ENCODE measurements at places on chromosomes 4 and X. TPM values are rescaled to one million over a fixed set of nuclear protein-coding genes. Genes with fewer than 3 reads are reported as not detected.

GRCh38 chrX:104659005-104659744 is 93.2 kb downstream of the IL1RAPL2 start:
- no peak for DNase-seq

The IL2RG gene
- 1.2 TPM for polyA plus RNA-seq

- DNase-seq = no peak
Observed at GRCh38 chr4:5474756-5475155, 233.6 kb downstream of the EVC2 start.

- no peak for DNase-seq
Observed at GRCh38 chr4:36286481-36286871, 5.1 kb downstream of the DTHD1 start.

GRCh38 chrX:11081511-11081910 is 29.6 kb upstream of the HCCS start:
- DNase-seq = no peak

DNA sequence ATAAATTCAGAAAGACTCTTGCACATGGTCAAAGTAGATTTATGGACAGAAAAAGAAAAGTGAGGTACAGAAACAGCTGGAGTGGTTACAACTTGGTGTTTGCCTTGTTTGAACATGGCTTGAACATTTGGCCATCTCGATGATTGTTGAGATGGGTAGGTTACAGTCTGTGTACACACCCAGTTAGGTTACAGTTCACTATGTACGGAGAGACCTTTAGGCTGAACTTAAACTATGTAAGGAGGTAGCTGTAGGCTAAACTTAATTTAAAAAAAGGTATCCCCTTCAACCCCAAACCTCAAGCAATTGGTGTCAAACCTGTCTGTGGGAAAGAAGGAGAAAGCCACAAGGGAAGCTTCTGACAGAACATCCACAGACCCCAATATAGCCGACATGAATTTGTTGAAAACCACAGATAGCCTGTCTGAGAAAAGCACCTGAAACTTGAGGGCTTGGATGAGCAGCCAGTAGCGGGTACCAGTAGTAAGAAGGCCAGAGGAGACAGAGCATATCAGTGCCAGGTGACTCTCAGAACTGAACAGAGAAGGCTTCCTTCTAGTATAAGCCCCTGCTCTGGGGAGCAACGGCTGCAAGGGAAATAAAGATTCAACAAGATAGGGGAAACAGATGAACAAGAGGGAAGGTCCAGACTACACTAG is 247.9 kb upstream of the GALNTL6 start:
- DNase-seq = no peak

DNA sequence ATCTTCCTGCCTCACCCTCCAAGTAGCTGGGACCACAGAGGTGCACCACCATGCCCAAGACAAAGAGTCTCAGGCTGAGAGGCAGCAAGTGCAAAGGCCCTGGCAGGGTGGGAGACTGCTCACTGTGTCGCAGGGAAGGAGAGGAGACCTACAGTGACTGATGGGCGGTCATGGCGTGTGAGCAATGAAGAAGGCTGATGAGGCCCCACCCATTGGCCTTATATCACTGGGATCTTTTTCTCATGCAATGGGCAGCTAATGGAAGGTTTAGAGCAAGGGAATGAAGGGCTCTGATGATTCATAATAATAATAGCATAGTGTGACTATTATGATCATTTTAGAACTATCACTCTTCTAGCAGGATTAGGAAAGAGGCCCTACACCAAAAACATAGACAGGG is 20.9 kb downstream of the FAM9C start:
- DNase-seq = no peak

The SUPT20HL2 gene
- not detected for polyA plus RNA-seq

GRCh38 chrX:154840856-154841255 is 6.4 kb upstream of the SMIM9 start:
- peak; percentile 6 for DNase-seq

DNA sequence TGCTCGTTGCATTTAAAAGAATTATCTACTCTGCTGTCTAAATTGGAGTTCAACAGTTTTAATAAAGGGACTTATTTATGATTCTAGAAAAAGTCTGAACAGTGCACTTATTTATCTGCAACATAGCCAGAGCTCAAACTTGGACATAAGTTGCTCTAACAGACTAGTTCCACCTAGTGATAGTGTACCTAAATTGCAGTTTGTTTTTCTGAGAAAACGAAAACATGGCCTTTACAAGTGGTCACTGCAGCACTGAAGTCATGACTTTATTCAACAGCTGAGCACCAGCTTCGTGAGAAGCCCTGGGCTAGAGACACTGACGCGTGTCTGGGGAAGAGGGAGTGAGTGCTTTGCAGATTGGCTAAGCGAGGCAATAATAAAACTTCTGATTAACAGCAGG is 77.3 kb upstream of the IGSF1 start:
- DNase-seq = no peak

- no peak for DNase-seq
Observed at GRCh38 chr4:91837608-91838029, 466.1 kb upstream of the GRID2 start.

DNA sequence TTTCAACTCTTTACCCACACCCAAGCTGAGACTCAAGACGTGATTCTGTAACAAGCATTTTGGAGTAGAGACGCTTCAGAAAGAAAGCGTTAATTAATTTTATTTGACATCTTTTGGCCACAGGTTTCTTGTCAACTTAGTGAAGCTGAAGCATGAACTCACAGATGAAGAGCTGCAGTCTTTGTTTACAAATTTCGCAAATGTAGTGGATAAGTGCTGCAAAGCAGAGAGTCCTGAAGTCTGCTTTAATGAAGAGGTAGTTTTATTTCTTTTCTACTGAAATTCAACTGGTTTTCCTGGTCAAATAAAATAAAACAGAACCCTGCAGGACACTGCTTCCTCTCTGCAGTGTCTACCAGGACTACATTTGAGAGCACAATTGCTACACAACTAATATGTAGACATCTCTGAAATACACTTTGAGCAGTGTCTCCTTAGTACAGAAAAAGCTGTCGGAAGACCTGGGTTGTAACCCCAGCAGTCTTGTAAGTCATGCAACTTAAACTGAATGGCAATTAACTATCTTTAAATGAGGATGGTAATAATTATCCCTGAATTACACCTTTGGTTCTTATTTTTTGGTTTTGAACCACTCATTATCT is 20.2 kb downstream of the AFM start:
- DNase-seq = no peak

The PLP1 gene
- 6.1 TPM for polyA plus RNA-seq

The SORBS2 gene
- polyA plus RNA-seq = 65.0 TPM

GRCh38 chrX:85114776-85115175 is 111.1 kb downstream of the APOOL start:
- DNase-seq = no peak

DNA sequence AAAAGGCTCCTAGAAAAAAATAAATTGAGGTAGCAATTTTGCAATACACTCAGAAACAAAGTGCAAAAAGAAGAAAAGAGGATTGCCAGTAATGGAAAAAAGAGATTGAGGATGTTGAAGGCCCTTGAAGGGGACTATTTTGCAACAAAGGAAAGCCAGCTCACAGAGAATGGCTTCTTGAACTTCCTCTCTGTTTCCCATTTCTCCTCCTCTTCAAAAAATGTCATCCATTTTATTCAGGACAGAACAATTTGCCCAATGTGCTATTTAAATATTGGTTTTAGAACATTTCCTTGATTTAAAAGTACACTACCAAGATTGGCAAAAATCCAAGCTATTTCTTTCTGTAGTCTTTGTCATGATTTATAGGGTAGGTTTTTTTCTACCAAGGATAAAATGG is 60.2 kb downstream of the GASK1B start:
- no peak for DNase-seq

DNA sequence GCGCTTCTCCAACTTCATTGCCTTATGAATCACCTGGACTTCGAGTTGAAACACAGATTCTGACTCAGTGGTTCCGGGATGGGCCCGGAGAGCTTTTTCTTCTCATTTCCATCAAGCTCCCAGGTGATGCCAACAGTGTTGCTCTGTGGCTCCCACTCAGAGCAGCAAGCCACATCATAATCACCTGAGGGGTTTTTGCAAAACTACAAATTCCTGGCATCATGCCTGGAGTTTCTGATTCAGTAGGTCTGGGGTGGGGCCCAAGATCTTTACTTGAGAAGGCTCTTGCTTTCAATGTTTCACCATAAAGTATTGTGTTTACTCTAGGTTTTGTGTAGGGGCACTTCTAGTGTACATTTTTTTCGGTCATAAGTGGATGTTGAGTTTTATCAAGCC is 7.0 kb downstream of the MTM1 start:
- DNase-seq = no peak

The TASL gene
- polyA plus RNA-seq = 0.38 TPM

- DNase-seq = no peak
Observed at GRCh38 chr4:123469696-123470095, 73.1 kb downstream of the SPRY1 start.

- no peak for DNase-seq
Observed at GRCh38 chr4:1462009-1462767, 55.9 kb upstream of the NKX1-1 start.

The GABRE gene
- polyA plus RNA-seq = 4.1 TPM

GRCh38 chr4:11495291-11495690 is 66.6 kb upstream of the HS3ST1 start:
- DNase-seq = no peak

- DNase-seq = no peak
Observed at GRCh38 chr4:167222099-167222498, 12.2 kb downstream of the SPOCK3 start.

GRCh38 chr4:37441231-37442061 is 196.9 kb downstream of the NWD2 start:
- DNase-seq = no peak

GRCh38 chrX:153981771-153982533 is 9.4 kb downstream of the TMEM187 start:
- no peak for DNase-seq

The HPF1 gene
- polyA plus RNA-seq = 51.4 TPM

DNA sequence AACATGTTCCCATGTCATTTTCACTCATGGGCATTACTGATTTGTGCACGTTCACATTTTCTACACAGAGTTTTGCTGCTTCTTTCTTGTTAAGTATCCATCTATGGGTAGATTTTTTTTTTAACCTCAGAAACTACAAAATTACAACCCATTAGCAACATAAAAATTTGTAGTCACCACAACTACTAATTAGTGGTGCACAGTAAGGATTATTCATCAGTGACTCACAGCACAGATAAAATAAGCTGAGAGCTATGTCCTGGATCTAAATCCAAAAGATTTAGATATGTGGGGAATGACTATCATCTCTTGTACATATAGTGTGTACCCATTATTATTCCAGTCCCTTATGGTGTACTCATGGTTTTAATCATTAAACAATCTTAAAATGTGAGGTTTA is 19.7 kb upstream of the AMELX start:
- no peak for DNase-seq

The ANOS1 gene
- polyA plus RNA-seq = 9.0 TPM

- DNase-seq = no peak
Observed at GRCh38 chr4:184653650-184654049, 4.1 kb downstream of the PRIMPOL start.

DNA sequence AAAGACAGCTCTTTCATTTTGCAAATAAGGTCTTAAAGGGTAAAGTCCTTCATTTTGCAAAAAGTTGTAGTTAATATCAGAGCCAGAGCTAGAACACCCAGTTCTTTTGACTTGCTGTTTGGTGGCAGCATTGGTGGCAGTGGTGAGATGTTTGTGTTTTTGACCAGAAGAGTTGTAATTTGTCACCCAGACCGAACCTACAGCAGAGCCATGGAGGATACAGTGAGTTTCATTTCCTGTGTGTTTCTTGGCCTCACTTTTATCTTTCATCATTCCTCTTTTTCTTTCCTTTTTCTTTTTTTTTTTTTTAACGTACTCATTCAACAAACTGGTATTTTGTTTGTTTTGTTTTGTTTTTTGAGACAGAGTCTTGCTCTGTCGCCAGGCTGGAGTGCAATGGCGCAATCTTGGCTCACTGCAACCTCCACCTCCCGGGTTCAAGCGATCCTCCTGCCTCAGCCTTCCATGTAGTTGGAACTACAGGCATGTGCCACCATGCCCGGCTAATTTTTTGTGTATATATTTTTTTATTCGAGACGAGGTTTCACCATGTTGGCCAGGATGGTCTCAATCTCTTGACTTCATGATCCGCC is 116.4 kb downstream of the AFF1 start:
- DNase-seq = no peak

DNA sequence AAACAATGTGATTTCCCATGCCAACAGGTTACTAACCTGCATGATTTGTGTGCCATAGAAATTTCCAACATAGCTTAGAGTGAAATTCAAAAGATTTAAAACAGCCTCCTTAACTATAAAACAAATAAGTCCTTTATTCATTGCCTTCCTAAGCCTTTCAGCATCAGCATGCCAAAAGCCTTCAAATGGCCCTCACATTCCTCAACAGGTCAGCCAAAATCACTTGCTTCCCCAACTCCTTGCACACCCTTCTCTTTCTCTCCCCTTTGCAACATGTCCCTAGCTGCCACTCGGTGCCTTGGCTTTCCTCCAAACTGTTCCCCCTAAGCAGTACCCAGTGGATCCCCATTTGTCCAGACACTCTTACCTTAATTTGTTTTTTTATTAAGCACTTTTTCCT is 74.9 kb upstream of the PCDH19 start:
- no peak for DNase-seq

DNA sequence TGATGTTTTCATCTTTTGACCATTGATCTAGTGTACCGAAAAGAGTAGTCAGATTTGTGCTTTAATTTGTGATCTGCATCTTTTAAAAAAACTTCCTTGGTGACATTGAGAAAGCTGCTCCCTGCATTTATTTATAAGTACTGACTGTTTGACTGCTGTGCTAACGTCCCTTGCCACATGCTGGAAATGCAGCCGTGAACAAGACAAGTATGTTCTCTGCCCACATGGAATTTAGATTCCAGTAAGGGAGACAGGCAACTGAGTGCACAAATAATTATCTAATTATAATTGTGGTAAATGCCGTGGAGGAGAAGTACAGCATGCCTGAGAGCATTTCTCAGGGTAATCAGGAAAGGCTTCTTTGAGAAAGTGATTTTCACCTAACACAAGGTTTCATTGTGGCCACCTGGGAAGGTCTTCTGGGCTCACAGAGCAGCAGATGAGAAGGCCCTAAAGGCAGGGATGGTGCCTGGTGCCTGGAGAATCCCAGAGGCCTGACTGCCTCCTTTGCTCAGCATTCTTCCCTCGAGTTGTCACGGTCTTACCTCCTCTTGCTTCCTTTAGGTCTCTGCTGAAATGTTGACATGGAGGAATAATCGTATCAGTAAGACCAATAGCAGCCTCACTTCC is 55.8 kb downstream of the PTTG2 start:
- no peak for DNase-seq

The CENPU gene
- 51.2 TPM for polyA plus RNA-seq
